ENCODE measurements at places on chromosomes 4 and X.

DNA sequence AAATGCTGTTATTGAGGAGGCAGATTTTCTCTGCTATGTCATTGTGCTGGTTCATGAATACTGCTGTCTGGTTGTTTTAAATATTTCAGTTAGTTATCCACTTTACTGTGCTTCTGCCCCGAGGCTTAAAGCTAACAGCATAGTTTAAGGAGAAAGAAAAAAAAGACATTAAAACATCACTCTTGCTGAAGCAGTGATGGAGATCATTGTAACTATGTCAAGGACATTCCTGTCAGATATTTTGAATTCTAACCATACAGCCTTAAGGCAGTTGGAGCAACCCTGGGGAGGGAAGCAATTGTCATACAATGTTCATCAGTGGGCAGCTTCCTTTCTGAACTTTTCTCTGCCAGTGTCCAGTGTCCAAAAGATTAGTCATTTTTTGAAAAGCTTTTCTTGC, 199.0 kb upstream of the DDX53 start:
- DNase-seq, result peak; percentile 67

DNA sequence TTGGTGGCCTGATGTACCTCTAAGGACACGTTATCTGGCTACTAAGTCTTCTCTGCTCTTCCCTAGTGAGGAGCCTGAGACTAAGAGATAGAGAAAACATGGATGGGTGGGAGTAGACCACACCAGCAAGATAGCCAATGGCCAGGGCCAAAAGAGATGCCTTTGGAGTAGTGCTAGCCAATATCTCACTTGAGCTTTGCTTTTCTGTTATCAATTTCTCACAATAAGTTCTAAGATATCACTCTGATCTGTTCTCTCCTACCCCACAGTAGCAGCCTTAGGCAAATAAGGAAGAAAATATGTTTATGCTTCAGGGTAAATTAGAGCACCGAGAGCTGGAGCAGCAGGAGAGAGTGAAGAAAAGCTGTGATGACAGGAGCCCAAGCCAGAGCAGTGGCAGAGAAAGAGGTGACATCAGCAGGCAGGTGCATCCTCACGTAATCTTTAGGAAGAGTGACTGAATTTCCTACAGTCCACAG, 343.9 kb upstream of the NOCT start:
- DNase-seq, result no peak

GRCh38 chrX:97844943-97845342, 961.2 kb downstream of the RPA4 start:
- no peak for DNase-seq

GRCh38 chrX:107565931-107566603, 62.2 kb upstream of the PRPS1 start:
- DNase-seq, result peak; percentile 85

GRCh38 chr4:116755051-116755450, 330.3 kb downstream of the TRAM1L1 start:
- no peak for DNase-seq

DNA sequence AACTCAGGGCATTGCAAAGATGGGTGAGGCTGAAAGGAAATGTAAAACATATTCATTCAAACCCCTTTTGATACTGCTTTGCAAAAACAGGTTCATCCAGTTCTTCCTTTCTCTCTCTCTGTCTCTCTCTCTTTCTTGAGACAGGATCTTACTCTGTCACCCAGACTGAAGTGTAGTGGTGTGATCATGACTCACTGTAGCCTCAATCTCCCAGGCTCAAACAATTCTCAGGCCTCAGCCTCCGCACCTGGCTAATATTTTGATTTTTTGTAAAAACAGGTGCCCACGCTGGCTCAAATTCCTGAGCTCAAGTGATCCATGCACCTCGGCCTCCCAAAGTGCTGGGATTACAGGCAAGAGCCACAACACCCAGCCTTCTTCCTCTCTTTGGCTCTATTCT, 15.6 kb upstream of the DCHS2 start:
- peak; percentile 39 for DNase-seq

Data from mesendoderm (in vitro differentiated cells).